ENCODE measurements at places on chromosomes 7 and 10.

- no peak for DNase-seq
These were observed 24.8 kb downstream of the DUSP5 start for GRCh38 chr10:110522365-110522988.

- DNase-seq, result no peak
These were observed 8.0 kb downstream of the ZNF511 start for GRCh38 chr10:133316732-133317131.

DNA sequence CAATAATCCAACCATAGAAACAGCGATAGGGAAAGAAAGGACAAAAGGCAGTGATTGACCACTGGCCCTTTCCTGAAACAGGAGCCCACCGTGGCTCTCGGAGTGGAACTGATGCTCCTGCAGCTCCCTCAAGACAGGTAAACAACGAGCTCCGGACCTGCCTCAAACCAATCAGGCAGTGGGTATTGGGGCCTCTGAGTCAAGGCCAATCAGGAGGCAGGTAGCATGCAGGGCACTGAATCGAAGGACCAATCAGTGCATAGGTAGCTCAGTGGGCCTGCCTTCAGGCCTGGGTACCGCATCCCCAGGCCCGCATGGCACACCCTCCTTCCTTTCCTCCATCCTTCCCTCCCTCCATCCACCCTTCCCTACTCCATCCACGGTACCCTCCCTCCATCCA, 425.1 kb upstream of the MGMT start:
- DNase-seq, result no peak

- no peak for DNase-seq
These were observed 9.4 kb downstream of the HNRNPF start for GRCh38 chr10:43399320-43400310.

DNA sequence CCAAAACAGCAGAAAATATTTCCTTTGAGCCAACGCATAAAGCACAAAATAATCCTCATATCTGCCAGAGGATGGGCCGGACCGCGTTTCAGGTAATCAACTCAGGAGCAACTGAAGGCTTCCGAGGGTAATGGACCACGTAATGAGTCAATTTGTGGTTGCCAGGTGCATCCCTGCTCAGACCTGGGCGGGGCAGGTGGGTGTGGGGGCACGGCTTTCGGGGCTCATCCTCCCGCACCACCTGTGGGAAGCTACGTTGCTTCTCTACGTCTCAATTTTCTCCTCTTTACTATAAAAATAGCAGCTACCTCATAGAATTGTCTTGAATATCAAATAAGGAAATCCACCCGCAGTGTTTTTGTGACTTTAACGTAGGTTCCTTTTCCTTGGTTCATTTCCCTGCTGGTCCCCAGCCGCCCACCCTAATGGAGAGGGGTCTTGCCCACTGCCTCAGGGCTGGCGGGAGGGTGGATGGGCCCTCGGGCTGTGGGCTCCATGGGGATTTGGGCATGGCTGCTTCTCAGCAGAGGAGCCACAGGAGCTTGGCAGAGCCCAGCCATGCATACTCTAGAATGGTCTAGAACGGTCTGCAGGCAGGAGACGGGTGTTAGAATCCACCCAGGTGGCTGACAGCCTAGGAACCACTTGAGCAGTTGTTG, 324.7 kb downstream of the ADARB2 start:
- DNase-seq, result peak; percentile 42

DNA sequence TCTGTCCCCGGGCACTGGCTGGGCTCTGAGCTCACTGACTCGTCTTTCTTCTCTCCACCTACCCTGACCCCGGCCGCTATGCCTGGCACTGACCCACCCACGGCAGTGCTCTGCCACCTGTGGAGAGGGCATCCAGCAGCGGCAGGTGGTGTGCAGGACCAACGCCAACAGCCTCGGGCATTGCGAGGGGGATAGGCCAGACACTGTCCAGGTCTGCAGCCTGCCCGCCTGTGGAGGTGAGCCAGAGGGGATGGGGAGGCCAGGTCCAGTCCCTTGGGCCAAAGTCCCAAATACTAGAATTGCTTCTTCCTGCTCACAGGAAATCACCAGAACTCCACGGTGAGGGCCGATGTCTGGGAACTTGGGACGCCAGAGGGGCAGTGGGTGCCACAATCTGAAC, 27.3 kb downstream of the TBATA start:
- DNase-seq, result no peak

DNA sequence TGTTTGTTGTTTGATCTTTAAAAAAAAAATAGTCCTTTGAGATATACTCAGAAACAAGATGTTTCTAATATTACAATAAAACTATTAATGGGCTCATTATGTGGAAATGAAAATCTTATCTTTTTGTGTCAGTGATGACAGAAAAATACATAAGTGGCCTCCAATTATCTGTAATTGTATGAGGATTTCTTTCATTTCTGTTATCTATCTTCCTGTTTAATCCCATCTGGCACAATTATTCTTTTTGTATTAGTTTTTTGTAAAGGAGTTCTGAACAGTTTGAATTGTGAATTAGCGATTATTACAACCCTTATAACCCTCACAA, 270.8 kb downstream of the BBS9 start:
- no peak for DNase-seq

- DNase-seq, result no peak
These were observed 73.2 kb downstream of the AP3M1 start for GRCh38 chr10:74077416-74077815.

- DNase-seq, result no peak
These were observed 183.9 kb downstream of the CXCL12 start for GRCh38 chr10:44201011-44201410.

GRCh38 chr7:130908345-130909160, 174.5 kb upstream of the KLF14 start:
- DNase-seq, result no peak

DNA sequence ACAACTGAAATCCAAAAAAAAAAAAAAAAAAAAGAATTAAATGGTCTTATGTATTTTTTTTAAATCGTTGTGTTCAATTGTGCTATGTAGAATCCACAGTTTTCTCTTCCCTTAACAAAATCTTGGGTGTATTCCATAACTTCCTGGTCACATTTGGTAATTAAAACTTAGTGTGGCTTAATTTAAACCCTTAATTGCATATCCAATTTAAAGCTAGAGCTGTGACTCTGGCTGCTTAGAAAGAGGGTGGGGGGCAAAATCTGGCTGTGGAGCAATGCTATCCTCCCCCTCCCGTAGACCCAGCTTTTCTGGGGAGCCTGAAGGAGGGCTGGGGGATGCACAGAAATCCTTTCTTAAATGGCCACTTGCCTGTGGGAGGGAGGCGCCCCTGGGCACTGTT, 695.1 kb downstream of the INHBA start:
- DNase-seq, result no peak
